ENCODE measurements at places on chromosomes 16 and 17.

- no peak for DNase-seq
Observed at GRCh38 chr17:70168044-70168976, 1.0 kb upstream of the KCNJ2 start.

DNA sequence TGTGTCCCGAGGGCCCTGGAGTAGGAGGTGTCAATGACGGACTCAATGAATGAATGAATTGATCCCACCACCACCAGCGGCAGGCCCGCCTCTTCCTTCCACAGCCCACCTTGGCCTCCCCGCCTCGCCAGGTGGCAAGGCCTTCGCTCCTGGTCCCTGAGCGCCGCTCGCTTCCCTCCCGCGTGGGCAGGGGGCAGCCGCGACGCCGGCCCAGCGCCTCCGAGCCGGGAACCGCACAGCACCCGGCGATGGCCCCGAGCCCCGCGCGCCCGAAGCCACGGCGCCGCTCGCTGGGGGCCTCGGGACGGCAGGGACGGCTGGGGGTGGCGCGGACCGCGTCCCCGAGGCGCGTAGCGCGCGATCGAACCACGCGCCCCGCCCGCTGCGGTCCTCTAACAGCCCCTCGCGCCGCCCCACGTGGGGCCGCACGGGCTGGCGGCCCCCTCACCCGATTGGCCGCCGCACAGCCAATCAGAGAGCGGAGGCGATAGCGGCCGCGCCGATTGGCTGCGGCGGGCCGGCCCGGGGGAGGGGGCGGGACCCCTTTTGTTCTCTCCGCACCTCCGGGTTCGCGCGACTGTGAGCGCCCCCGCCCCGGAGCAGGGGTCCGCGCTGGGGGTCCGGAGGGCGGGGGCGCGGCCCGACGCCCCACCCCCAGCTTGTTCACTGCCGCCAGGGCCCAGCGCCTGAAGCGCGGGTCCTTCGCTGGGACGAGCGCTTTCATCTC lies 31.4 kb downstream of the ACTG1 start:
- peak; percentile 54 for DNase-seq

DNA sequence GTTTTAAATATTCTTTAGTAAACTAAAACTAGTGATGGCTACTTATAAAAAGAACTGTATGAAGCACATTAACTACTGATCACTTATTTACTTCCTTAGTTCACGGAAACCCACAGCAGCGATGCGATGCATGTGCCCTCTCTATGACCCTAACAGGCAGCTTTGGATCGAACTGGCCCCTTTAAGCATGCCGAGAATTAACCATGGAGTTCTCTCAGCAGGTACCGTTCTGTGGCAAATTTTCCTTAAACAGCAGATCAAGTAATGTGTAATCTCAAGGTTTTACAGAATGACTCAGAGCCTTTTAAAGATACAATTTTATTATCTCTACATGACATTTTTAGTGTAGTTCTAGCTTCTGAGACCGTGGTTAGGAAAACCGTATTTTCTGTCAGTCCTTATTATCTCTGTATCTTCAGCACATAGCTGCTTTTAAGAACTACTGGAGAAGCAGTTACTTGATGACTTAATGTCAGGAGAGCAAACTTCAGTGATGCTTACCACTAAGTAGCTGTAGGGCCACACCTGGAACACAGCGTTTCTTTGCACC lies 43.0 kb downstream of the GAN start:
- no peak for DNase-seq

GRCh38 chr17:77948690-77949114 lies 9.8 kb upstream of the TNRC6C start:
- no peak for DNase-seq

DNA sequence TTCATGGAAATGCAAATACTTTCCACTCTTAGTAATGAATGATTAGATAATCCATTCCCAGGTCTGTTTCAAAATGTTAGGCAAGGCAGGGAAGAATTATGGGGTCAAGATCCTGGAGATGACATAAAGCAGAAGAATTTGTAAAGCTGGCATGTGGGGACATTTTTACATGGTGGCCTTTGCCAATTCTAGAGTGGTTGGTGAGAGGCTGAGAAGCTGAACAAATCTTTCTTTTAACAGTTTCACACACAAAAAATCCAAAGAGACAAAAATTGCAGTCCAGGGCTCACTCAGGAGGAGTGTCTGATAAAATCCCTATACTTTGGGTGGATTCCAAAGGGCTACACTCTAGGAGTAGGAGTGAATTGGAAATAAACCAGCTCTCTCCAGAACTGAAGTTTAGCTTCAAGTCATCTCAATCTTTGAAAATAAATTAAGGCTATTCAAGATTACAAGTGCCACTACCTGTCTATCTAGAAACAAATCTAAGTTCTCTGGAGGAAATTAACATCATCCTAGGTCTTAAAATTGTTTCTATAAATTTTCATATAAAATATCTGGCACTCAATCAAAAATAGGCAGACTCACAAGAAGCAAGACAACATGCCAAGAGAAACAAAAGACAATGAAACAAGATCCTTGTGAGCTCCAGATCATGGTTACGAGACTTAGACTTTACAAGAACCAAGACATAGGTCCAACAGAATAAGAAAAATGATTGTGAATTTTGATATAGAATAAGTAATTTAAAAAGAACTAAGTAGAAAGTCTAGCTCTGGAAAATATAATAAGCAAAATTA lies 113.0 kb upstream of the AXIN2 start:
- DNase-seq = no peak

DNA sequence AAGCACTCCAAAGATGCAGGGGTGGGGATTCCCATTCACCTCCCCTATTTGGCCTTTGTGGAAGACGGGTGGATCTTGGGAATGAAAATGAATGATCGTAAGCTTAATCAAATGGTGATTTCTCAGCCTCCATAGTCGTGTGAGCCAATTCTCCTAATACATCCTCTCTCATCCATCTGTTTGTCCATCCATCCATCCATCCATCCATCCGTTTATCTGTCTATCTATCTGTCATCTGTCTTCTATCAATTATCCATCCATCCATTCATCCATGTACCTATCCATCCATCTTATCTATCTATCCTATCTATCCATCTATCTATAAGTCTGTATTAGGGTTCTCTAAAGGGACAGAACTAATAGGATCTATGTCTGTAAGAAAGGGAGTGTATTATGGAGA lies 7.8 kb downstream of the RNF213 start:
- no peak for DNase-seq

DNA sequence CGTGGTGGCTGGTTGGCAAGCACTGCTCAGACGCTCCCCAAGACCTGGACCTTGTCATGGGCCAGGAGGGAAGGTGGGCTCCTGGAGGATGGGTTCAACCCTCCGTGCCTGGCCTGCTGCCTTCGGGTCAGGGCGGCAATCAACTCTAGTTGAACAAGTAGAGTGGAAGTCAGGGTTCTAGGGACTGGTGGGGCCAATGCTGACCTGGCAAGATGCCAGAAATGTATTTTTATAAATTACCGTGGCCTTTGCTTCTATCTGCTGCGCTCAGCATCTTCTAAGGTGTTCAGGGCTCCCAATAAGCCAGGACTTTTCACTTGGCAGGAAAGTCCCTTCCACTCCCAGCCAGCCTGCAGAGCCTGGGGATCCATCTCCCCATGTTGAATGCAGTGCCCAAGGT lies 207.1 kb upstream of the N4BP1 start:
- no peak for DNase-seq

DNA sequence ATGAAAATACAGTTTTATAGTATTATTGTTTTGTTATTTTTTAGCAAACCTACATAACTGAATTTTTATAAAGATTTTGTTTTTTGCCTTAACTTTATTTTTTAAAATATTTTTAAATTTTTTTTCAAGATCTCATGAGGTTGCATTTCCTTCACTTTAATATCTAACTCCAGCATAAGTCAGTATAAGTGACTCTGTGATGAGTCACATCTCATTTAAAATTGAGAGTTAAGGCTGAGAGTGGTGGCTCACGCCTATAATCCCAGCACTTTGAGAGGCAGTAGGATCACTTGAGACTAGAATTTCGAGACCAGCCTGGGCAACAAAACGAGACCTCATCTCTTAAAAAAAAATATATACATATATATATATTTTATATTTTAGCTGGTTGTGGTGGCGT lies 44.0 kb downstream of the NLK start:
- no peak for DNase-seq

GRCh38 chr16:73549984-73550631 lies 502.2 kb upstream of the ZFHX3 start:
- no peak for DNase-seq

- DNase-seq = no peak
Observed at GRCh38 chr17:17666111-17666714, 15.0 kb upstream of the RAI1 start.

DNA sequence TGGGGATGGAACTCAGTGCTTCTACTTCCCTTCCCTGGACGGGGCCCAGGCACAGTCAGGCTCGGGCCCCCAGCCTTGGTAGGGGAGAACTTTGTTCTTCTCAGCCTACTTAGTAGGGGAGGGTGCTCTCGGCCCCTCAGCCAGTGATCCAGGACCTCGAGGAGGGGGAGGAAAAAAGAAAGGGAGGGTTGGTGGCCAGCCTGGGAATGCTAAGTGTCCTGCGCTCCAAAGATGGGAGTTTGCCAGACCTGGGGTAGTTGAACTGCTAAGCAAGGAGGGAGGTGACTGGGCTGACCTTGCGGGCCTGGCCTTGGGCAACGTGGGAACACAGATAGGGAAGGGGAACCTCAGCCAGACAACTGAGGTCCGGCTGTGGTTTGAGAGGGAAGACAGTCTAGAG lies 12.2 kb downstream of the ADGRG1 start:
- no peak for DNase-seq

DNA sequence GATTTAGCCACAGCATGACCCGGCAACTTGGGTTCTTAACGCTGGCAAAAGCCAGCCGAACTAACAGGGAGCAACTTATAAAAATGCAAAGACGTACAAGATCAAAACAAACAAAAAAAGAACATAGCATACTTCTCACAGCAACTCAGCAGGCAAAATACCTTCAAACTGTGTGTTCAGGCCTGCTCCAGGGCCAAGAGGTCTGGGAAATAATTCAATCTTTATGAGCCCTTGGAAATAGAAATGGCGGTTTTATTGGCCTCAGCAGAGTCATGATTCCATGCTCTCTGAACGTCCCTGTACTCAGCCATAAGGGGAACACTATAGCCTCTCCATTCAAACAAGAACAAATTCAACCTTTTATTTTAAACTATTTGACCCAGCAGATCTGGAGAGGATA lies 101.3 kb upstream of the C17orf78 start:
- no peak for DNase-seq

- DNase-seq = no peak
Observed at GRCh38 chr17:13638855-13639458, 37.2 kb upstream of the HS3ST3A1 start.

Measured in stimulated activated CD8-positive, alpha-beta memory T cell treated with anti-CD3 and anti-CD28 coated beads, Interleukin-12 subunit alpha, Interleukin-12 subunit beta, amount 100 ng/mL, for 4 hours (primary cell).